ENCODE measurements at places on chromosomes 6 and 20. TPM values are rescaled to one million over a fixed set of nuclear protein-coding genes. Genes with fewer than 3 reads are reported as not detected.

Gene NOX3
- not detected for total RNA-seq

- no peak for DNase-seq
These were observed 146.1 kb downstream of the NFATC2 start for GRCh38 chr20:51396365-51396909.

DNA sequence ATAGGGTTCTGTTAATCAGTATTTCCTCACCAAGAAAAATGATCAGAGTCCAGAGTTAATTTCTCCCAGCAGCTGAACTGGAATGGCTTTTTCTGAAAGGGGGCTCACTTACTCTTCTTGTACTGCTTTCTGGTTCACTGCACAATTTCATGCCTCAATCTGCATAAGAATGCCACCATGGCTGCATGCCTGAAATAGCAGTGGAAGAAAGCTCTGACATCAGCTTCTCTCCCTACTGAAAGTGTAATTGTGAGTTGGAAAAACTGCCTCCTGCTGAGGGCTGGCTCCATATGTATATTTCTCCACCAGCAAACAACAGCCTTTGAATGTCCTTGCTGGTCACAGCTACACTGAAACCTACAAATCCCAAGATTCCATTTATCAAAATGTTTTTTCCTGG lies 1027.2 kb upstream of the GJE1 start:
- DNase-seq, result no peak

DNA sequence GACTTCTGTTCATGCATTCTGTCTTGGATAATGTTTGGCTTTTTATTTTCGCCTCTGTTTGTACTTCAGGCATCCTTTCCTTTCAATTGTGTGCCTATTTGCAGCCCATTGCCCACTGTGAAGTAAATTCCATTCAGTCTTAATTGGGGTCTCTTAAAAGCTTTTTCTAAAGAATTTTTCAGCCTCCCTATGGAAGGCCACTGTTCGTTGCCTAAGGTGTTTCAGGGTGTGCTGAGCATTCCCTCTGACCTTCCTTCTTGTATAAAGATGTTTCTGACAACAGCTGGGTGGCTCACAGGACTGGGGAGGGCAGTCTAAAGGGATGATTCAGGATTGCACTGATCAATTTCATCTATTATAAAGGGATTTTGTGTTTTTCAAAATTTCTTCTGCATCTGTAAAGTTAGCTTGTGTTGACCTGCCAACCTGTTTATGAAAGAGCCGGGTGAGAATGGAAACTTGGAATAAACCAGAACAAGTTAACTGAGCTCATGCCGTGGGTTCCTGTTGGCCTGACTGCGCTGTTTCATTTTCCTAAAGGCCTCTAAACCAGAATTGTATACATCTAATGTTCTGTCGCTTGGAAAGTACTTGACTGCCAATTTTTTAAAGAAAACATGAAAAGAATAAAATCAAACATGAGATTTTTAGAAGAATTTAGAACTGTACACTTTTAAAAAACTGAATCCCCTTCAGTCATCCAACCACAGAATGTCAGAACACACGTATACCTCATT lies 14.3 kb downstream of the PHACTR2 start:
- no peak for DNase-seq

Measured in activated T-helper 1 cell treated with anti-CD3 and anti-CD28 coated beads, Interleukin-12 subunit alpha, Interleukin-12 subunit beta, Interleukin-2, Interleukin-4 antibody, amounts not matched to agents 30 ng/mL and 10 ng/mL and 1 ng/mL, durations not matched to agents 14 hours and 24 hours and 36 hours (primary cell).